ENCODE measurements at places on chromosomes 4 and X.

GRCh38 chr4:5472160-5472591 is 236.2 kb downstream of the EVC2 start:
- DNase-seq: no peak

DNA sequence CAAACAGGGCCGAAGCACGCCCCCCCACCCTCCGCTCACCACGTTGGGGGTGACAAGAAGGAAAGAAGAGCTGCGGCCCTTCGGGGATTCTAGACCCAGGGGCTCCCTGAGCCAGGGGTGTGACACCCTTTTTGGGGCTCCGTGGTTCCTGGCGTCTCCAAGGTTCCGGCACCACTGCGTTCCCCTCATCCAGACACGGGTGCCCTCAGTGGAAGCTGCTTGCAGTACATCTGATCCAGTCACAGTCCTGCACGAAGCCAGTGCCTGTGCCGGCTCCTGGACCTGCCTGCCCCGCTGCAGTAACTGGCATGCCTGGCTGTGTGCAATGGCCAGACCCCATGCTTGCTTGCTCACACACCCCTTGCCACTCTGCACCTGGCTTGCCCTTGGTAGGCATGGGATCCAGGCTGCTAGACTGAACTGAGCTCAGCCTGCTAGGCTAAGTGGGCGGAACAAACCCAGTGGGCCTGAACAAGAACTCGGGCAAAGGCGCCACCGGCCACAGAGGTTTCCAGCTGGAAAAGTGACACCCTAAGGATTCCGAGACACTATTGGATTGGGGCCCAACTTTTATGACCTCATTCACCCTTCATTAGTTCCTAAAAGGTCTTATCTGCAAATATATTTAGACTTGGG is 420.4 kb upstream of the AGA start:
- DNase-seq: no peak

- DNase-seq: no peak
These were observed 3.6 kb downstream of the CASP6 start for GRCh38 chr4:109699553-109700225.

DNA sequence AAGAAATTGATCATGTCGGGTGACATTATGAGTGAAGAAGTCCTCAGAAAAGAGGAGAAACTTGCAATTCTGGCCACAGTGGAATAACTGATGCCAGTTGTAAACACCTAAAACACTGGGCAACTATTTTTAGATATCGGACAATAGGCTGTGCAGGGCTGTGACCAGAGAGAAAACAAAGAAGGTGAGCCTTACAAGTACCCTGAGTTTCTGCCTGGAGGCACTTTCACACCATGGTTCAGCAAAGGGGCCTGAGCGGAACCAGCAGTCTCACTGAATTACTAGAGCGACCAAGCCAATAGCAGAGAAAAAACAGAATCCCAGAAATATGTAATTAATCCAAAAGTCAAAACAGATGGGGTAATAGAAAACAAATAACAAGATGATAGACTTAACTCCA is 11.2 kb downstream of the IRAK1 start:
- DNase-seq: no peak

DNA sequence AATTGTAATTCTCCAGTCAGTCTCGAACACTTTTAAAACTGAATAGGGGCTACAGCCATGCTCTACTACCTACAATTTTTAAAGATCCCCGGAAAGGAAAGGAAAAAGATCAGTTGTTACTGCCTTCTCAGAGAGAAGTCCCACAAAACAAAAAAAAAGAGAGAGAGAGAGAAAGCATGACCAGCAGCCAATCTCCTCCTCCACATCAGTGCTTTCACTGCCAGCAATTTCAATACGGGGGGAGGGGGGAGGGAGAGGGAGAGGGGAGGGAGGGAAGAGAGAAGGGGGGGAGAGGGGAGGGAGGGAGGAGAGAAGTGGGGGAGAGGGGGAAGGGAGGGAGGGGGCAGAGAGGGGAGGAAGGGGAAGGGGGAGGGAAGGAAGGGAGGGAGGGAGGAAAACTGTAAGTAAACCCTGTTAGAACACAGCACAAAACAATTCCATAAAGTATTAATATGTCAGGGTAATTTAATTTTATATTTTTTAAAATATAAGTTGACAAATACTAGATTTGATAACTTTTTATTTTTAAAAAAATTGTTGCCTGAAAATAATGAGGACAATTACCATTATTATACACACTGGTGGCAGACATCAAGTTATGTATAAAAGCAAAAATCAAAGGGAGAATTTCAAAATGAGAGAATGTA is 108.0 kb downstream of the LRBA start:
- no peak for DNase-seq

- DNase-seq: no peak
These were observed 10.2 kb downstream of the HGFAC start for GRCh38 chr4:3451956-3452355.

- DNase-seq: no peak
These were observed 31.8 kb downstream of the PLAC8 start for GRCh38 chr4:83082777-83083176.

DNA sequence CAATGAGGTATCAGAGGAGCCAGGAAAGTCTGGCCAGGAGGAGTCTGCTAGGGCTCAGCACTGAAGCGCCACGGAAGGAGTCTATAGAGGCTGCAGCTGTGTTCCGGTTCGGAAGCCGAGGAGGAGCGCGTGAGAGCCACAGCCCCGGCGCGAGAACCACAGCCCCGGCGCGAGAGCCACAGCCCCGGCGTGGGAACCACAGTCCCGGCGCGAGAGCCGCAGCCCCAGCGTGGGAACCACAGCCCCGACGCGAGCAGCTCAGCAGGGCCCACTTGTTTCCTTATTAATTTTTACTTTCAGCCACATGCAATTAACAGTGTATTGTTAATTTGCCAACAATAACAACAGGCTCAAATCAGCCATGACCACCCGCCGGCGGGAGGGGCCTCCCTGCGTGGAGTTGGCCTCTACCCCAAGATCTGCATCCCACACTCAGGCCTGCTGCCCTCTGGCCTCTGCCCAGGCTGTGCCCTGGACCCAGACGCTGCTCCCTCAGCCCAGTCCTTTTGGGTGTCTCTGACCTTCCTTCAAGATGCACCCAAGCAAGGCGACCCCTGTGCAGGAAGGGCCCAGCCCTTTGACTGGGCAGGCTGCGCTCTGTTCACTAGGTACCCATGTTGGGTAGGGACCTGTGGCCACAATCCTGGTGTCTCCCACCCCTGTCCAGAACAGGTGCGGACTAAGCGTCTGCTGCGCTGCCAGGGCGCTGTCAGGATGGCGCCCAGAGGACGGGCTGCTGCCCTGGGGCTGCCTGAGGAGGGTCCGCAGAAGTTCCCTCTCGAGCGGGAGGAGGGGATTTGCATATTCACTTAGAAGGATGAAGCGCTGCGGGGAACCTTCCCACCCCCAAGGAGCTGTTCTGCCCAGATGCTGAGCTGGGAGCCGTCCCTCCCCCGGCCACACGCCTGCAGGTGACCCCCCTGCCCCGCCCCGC is 113.8 kb downstream of the ADRA2C start:
- DNase-seq: no peak

DNA sequence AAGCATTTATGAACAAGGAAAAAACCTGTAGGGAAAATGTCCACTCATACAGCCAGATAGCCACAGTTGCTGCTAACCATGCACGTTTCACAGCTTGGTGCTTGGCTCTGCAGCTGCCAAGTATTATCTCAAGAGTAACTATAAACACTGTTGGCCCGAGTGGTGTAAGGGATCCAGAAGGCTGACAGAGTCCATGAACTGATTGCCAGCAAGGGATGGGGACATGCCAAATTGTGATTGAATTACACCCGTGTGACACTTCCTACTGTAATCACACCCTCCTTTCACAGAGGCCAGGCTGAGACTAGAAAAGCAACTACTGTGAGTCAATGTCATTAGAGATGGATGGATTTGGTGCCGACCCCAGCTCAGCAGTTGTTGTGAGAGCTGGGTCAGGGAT is 223.9 kb upstream of the ANKRD50 start:
- no peak for DNase-seq

DNA sequence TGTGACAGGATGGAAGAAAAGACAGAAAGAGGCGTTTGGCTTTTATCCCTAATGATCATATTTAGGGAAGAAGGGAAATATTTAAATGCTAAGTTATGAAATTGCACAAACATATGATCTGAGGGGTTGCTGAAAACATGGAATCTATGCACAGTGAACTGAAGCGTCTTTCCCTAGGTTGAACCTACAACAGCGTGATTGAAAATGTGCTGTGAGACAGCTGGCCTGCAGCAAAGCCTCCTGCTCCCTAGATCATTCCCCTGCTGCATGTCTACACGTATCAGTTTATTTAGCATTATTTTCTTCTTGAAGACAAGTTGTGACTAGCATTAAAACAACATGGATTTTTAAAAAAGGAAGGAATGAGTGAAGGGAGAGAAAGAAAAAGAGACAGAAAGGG is 272.5 kb upstream of the TRAM1L1 start:
- no peak for DNase-seq

- no peak for DNase-seq
These were observed 9.6 kb downstream of the AMER1 start for GRCh38 chrX:64195862-64196261.
